Fibroblast of lung (primary cell): ENCODE measurements at places on chromosomes 5 and 9. TPM values are rescaled to one million over a fixed set of nuclear protein-coding genes. Genes with fewer than 3 reads are reported as not detected.

Gene OBP2B
- total RNA-seq = not detected in 2 replicates

Gene SH3TC2
- 0.26 and 0.83 TPM in 2 replicates for total RNA-seq

Gene KIF12
- not detected in 2 replicates for total RNA-seq

DNA sequence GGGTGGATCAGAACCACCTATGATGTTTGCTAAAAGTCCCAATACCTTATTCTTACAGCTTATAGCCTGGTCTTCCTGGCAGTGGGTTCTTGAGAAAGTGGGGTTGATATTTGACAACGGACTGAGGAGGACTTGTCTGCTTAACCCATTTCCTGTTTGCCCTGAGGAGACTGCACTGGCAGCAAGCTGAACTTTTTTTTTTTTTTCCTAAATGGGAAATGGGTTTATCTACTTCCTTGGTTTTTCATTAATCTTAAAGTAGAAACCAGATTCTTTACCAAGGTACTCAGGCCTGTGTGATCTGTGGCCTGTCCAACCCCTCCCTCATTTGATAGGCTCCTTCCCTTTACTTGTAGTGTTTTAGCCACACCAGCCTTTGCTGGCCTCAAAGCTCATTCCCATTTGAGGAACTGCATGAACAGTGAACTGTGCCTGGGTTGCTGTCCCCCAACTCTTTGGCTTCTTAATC is 47.1 kb downstream of the C9orf57 start:
- no peak for DNase-seq

- DNase-seq = no peak
Measured at GRCh38 chr9:35495984-35496383, 6.1 kb downstream of the RUSC2 start.

DNA sequence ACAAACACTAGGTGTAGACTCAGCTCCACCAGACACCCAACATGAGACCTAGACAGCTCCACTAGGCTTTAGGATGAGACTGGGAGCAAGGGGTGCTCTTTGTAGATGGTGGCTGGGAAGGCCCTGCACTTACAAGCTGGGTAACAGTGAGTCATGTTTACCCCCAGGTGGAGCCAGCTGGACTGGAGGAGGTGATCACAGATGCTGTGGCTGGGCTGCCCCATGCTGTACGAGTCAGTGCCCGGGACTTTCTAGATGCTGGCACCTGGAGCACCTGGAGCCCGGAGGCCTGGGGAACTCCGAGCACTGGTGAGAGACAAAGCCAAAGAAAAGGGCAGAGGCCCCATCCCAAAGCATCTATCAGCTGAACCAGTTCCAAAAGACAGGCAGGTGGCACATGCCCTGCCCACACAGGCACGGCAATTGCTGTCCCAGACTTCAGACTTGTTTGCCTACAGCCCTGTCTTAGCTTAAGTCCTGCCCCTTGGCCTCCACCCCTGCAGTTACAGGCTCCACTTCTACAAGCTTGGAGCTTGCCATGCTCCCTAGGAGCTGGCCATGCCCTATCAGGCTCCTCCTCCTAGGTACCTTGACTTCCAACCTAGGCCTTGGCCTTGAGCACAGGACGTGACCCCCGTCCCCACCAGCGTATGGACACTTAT is 2.7 kb downstream of the CCL27 start:
- DNase-seq = no peak

DNA sequence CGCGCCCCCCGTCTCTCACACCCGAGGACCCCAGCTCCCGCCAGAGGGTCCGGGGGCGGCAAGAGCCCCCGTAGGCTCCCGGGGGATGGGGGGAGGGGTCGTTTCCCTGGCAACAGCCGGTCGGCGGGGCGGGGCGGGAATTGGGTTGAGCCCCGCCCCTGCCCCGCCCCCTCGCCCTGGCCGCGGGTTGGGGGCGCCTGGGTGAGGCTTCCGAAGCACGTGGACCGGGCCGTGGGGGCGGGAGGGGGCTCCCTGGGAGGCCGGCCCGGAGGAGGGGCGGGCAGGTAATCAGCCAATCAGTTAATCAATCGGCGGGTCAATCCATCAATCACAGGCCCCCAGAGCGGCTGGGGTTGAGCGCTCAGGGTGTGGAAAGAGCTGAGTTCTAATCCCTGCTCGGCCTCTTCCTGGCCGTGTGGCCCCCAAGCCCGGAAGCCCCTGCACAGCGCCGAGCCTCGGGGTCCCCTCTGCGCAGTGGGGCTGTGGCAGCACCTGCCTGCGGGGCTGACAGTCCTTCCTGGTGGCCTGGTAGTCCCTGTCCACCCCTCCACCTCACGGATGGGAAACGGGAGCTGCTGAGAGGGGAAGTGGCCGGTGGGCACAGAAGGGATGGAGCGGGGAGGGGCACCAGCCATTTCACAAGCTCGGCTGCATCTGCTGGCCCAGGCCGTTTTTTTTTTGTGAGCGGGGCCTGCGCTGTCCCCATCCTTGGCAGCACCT is 174.2 kb upstream of the IER5L start:
- DNase-seq = no peak

- peak; percentile 25 for DNase-seq
Measured at GRCh38 chr5:54254482-54255198, 55.7 kb downstream of the ARL15 start.

GRCh38 chr5:15283076-15283475 is 216.9 kb upstream of the FBXL7 start:
- DNase-seq = no peak

DNA sequence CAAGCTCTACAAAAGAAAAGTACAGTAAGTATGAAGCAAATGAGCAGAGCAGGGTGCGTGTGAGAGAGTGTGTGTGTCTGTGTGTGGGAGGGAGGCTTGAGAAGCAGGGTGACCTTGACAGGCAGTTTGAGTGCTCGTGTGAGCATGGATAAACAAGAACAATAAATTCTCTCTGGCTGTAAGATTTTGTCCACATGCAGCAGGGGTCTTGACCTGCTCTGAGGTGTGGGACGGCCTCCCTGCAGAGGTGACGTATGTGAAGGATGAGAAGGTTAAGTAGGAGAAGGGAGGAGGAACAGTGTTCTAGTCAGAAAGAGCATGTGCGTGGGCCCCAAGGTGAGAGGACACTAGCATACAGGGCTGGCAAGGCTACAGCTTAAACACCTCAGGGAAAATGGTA is 49.0 kb downstream of the SPTLC1 start:
- no peak for DNase-seq

DNA sequence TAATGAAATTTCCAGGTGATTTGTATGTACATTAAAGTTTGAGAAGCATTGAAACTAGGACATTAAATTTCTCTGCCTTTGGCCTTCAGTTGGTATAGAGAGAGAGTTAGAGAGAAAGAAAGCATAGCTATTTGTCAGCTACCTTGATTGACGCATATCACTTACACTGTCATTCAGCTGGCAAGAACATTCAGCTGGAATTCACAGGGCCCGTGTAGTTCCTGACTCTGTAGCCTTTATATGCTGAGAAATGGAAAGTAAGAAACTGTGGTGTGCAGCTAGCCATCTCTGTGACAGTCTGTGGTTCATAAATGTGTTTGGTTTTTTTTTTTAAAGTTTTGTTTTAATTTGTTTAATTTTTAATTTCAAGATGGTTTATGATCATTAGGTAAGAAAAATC is 58.9 kb downstream of the DMXL1 start:
- DNase-seq = no peak
